Right ventricle myocardium inferior (tissue), 1 donor: ENCODE measurements at places on chromosomes 3 and 15. TPM values are rescaled to one million over a fixed set of nuclear protein-coding genes. Genes with fewer than 3 reads are reported as not detected.

CCR3 gene
- not detected for total RNA-seq

ASB14 gene
- total RNA-seq = 9.0 TPM

ZNF860 gene
- total RNA-seq = 0.27 TPM

CPN2 gene
- total RNA-seq = 2.3 TPM

CFAP100 gene
- not detected for total RNA-seq

SERPINI2 gene
- not detected for total RNA-seq

DNAH12 gene
- total RNA-seq = not detected

GXYLT2 gene
- 9.8 TPM for total RNA-seq

GNB5 gene
- 10.6 TPM for total RNA-seq

CCR8 gene
- not detected for total RNA-seq

SSUH2 gene
- 1.0 TPM for total RNA-seq

HTR3E gene
- total RNA-seq = not detected

ABI3BP gene
- 40.7 TPM for total RNA-seq

GPR62 gene
- 0.22 TPM for total RNA-seq

CACNA1D gene
- total RNA-seq = 1.1 TPM

CCDC174 gene
- 9.7 TPM for total RNA-seq

TIGIT gene
- total RNA-seq = not detected

SCN11A gene
- total RNA-seq = 0.08 TPM

SETD5 gene
- total RNA-seq = 51.6 TPM

LEKR1 gene
- 0.78 TPM for total RNA-seq

HSPBAP1 gene
- 4.9 TPM for total RNA-seq

WNT7A gene
- total RNA-seq = not detected

OR5H2 gene
- not detected for total RNA-seq

HCLS1 gene
- total RNA-seq = 13.9 TPM

DNAJC13 gene
- 28.1 TPM for total RNA-seq

SH2D7 gene
- not detected for total RNA-seq

GOLGA8J gene
- total RNA-seq = 0.16 TPM

ARHGAP31 gene
- total RNA-seq = 42.8 TPM
